Tibial artery (tissue), 4 donors: ENCODE measurements at places on chromosomes 3 and 15.

- no peak for DNase-seq
Measured at GRCh38 chr3:119305286-119305685, 11.1 kb downstream of the ARHGAP31 start.

- DNase-seq = no peak
Measured at GRCh38 chr3:167032267-167032876, 347.7 kb downstream of the ZBBX start.

DNA sequence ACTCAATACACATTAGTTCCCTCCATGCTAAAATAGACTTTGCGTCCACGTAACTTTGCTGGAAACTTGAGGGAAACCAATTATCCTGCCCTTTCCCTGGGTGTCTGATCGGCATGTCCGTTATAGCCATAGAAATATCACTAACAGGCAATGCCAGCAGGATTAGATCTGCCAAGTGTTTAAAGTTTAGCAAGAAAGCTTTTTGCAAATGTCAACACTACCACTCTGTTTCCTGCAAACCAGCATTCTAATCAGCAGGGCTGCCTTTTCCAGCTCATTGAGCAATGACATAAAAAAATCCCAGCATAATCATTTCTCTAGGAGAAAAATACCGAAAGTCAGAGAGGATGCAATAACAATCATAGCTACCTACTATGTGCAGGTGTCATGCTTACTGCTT lies 60.9 kb downstream of the NOX5 start:
- DNase-seq = no peak

GRCh38 chr3:3126477-3127431 lies at the start of gene TRNT1:
TSS of gene TRNT1 (plus strand) at chr3:3126940. CDS start at chr3:3129041, 2,101 bp downstream.
- DNase-seq = peak; percentile 96

DNA sequence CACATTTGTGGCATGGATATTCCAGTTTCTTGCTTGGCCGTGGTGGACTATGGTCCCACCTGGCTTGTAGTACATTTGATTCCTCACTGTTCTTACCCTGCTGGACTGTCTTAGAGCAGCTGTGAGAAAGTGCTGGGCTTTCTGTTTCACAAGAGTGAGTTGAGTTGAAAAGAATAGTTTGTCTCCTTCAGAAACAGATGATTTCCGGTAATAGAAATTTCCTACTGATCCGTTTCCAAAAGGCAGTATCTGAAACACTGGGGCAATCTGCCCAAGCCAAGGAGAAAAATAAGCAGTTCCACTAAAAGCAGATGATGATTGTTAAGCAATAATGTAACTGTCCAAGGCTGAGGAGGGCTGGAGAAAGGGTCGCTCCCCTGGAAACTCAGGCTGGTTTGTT lies 96.0 kb downstream of the SUCLG2 start:
- DNase-seq = peak; percentile 30

GRCh38 chr3:166864473-166865467 lies 515.3 kb downstream of the ZBBX start:
- DNase-seq = no peak

DNA sequence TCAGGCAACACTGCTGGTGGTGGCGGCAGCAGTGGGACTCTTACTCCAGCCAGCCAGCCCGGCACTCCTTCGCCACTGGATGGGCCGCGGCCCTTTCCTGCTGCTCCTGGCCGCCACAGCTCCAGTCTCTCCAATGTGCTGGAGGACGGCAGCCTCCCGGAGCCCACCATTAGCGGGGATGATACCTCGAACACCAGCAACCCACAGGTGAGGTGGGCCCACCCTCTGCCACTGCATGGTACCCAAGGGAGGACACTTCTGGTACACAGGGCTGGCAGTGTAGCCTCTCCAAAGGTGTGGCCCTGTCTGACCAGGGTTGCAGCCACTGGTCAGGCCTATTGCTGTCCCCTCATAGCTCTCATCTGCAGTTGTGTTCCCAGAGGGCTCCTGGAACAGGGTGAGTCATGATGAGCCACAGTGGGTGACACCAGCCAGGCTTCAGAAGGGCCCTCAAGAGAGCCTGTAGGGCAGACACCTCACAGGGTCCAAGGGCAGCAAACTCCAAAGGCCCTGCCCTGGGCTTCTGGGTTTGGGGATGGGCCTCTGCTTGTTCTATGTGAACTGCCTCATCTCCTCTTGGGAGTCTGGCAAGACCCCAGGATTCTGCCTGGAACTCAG lies 20.8 kb downstream of the NBEAL2 start:
- no peak for DNase-seq

DNA sequence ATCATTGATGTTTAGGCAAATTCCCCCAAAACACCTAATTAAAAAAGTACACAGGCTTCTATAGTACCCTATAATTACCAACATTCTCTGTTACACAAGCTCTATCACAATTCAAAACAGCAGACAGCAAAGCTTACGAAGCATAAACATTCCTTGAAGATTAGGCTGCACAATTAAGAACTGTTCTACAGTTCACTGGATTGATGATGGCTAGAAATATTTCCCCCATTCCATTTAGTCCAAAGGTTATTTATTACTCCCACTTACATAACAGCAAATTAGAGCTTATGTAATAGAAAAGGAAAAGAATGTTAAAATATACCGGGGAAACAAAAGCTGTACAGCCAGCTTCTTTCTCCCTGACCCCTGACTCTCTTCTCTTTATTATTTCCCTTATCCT lies 49.3 kb downstream of the UACA start:
- no peak for DNase-seq

GRCh38 chr3:11001658-11002021 lies 9.1 kb downstream of the SLC6A1 start:
- DNase-seq = no peak

- no peak for DNase-seq
Measured at GRCh38 chr3:72270730-72271129, 485.8 kb upstream of the PROK2 start.

- no peak for DNase-seq
Measured at GRCh38 chr15:26804063-26804804, 31.4 kb upstream of the GABRB3 start.

DNA sequence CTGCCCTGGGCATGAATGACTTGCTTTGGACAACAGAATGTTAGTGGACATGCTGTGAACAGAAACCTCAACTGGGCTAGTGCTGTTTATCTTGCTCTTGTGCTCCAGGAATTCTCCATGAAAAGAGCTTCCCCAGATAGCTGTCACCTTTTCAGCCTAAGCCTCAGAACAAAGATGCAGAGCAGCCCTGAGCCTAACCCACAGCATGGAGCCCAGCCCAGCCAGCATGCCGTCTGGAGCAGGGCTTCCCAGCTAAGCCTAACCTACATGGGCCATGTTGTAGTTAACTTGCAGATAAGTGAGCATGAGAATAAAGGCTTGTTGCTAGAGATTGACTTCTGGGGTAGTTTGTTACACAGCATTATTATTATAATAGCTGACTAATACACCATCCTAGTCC lies 48.9 kb downstream of the SCN5A start:
- DNase-seq = peak; percentile 10

GRCh38 chr3:47634996-47635395 lies 56.3 kb upstream of the CSPG5 start:
- no peak for DNase-seq

GRCh38 chr3:24460974-24461373 lies 33.7 kb downstream of the THRB start:
- DNase-seq = no peak

DNA sequence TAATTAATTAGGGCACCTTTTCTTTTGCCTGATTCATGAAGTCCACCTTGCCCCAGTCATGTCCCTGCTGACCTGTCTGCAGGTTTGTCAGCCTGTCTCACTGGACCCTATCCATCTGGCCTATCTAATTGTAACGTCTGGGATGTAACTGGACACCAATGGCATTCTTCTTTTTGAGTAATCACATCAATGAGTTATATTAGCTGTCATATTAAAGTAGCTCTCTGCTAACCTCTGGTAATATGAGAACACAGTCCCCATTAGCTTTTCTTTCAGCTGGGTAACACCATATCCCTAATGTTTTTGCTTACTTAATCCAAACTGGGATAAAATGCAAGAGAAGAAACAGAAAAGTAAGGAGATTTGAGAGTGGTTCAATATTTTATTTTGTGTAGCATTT lies 166.2 kb upstream of the VEPH1 start:
- no peak for DNase-seq

DNA sequence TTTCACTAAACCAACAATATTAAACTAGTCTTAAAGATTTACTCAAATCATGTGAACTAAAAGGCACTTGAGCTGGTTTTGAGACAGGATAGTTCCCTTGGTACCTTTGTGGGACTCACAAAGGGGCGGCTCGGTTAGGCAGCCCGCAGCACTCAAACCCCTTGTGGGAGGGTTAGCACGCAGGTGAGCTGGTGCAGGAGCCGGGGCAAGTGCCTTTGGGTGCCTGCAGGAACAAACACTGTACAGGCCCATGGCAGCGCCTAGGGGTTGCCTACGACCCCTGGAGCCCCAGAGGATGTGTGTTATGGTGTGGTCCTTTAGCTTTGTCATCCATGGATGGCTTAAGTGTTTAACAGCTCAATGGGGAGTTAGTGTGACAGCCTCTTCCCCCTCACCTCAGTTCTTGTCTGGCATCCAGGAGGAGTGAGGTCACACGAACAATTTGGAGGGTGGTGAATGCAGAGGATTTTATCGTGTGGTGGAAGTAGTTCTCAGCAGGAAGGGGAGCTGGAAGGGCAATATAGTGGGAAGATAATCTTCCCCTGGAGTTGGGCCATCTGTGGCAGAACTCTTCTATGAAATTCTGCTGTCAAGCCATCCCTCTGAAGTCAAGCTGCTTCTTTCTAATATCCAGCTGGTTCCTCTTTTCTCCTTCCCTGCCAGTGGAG lies 470.9 kb downstream of the RBMS3 start:
- peak; percentile 62 for DNase-seq

- no peak for DNase-seq
Measured at GRCh38 chr15:74062671-74063070, 19.7 kb downstream of the GOLGA6A start.

GRCh38 chr15:38587214-38587613 lies 22.6 kb upstream of the RASGRP1 start:
- no peak for DNase-seq

- no peak for DNase-seq
Measured at GRCh38 chr15:70720228-70721016, 42.9 kb downstream of the UACA start.

- DNase-seq = peak; percentile 66
Measured at GRCh38 chr3:46929324-46929723, 47.2 kb downstream of the CCDC12 start.

DNA sequence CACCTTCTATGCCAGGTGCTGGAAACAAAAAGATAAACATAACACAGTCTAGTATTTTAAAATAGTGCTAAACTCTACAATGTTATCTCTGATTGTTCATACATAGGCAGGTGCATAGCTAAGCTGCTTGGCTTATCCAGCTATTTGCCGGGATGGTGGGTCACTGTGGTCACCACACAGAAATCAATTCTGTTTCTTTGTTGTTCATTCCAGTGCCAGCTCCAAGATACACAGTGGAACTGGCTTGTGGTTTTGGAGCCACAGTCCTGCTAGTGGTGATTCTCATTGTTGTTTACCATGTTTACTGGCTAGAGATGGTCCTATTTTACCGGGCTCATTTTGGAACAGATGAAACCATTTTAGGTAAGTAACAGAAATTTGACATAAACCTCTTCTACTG lies 130.2 kb downstream of the IL1RAP start:
- no peak for DNase-seq

DNA sequence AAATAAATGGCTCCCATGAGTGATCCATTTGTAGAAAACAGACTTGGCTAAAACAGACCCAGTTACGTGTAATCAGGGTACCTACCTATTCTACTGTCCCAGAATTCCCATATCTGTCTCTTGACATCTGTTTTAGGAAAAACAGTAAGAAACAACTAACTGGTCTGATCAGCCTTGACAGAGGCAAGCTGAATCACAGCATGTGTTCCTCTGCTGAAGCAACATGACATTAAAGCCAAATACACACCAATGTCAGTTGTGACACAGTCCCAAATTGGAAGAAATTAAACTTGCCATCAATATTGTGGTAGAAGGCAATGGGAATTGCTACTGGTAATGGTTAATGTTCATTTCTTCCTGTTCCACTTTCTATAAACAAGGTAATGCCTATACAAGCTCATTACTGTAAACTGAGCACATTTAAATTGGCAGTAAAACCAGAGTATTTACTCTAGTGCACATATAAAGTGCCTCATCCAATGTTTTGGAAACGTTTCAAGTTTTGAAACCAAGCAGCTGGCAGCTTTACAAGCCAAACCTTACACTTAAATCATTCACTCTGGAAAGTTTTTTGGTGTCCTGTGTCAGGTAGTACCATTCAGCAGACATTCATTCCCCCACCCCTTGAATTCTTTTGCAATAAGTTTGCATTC lies 27.0 kb downstream of the ALDH1A2 start:
- no peak for DNase-seq

GRCh38 chr3:66483006-66483405 lies 17.8 kb downstream of the LRIG1 start:
- peak; percentile 96 for DNase-seq

DNA sequence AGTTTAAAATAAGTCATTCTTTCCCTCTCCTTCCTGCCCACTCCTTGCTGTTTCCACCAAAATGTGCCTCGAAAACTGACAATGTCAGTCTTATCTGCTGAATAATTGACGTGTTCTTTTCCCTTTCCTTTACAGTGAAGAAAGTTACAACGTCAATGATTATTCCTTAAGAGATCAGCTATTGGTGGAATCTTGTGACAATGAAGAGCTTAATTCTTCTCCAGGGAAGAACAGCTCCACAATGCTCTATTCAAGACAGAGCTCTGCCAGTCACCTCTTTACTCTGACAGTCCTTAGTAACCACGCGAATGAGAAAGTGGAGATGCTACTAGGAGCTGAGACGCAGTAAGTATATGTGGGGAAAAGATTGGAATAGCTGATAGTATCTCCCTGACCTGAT lies 84.1 kb downstream of the DHX36 start:
- DNase-seq = no peak

GRCh38 chr3:189395825-189396224 lies 224.1 kb downstream of the TPRG1 start:
- DNase-seq = no peak

DNA sequence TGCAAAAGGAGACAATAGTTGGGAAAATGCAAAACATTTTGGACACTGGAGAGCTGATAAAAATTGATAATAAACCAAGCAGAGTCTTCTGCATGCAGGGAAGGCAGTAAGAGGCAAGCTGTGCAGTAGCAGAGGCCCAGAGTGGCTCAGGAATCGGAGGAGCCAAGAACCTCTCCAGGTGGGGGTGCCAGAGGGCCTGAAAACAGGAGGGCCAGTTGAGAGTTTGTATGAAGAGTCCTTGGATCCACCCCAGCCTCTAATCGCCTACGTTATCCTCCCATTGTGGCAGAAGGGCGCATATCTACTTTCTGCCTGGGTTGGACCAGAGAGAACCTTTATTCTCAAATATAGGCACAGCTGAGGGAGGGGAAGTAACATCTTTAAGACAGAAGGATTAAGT lies 48.9 kb upstream of the RBP1 start:
- no peak for DNase-seq

GRCh38 chr15:101233651-101234280 lies 18.1 kb downstream of the CHSY1 start:
- DNase-seq = no peak

- DNase-seq = no peak
Measured at GRCh38 chr3:172528677-172529076, 5.4 kb upstream of the TNFSF10 start.
